Stimulated activated CD8-positive, alpha-beta memory T cell treated with anti-CD3 and anti-CD28 coated beads, Interleukin-2, amount 100 ng/mL, for 1 hour (primary cell): ENCODE measurements at places on chromosomes 11 and 22.

DNA sequence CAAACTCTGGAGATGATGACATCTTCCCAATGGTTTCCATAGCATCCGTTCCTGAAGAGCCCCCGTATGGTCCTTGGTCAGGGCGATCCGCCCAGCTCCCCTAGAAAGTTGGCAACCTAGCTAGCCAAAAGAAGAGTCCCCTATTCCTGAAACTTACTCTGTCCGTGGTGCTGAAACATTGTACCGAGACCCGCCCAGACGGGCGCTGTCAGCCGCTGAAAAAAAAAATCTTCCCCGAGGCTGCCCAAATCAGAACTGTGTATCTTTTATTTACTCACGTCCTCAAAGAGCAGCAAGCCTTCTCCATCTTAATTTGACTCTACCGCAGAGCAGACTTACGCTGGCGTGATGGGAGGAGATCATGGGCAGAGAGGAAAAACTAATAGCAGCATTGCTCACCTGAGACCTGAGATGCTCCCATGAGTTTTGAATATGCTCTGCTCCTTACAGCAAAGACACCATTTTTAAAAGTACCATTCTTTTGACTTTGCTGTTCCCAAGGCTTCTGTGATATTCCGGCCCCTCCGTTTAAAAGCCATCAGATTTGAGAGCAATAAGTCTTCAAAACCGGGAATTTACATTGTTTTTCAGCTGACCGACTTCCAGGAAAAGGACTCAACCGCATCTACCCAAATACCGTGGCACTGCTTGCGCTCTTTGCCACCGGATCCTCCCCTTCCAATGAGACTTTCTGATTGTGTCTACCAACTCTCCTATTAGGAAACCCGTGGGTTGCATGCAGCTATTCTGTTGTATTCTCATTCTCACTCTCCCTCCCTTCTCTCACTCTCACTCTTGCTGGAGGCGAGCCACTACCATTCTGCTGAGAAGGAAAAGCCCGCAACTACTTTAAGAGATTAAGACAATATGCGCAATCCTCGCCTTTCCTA is at the start of gene SLC17A6:
TSS of gene SLC17A6 (plus strand) at position 786 of the 890 bp plus-strand sequence. CDS start 153 bp downstream, outside the sequence.
- no peak for DNase-seq

- no peak for DNase-seq
Measured at GRCh38 chr11:106471276-106471675, 393.8 kb downstream of the AASDHPPT start.

- DNase-seq, result no peak
Measured at GRCh38 chr11:121460941-121461514, 8.3 kb upstream of the SORL1-AS1 start.

- no peak for DNase-seq
Measured at GRCh38 chr11:92393218-92393617, 168.6 kb downstream of the FAT3 start.

GRCh38 chr11:103043826-103044678 is 47.9 kb downstream of the DCUN1D5 start:
- no peak for DNase-seq

- no peak for DNase-seq
Measured at GRCh38 chr11:58622344-58622743, at the start of gene CNTF. CNTF (plus strand) TSS chr11:58622665; CDS start chr11:58622753, 88 bp downstream.

- no peak for DNase-seq
Measured at GRCh38 chr11:93939084-93939760, 81.9 kb upstream of the HEPHL1 start.

GRCh38 chr11:84061726-84062125 is 775.6 kb upstream of the CCDC90B start:
- DNase-seq, result no peak

GRCh38 chr22:45402466-45402985 is 10.9 kb downstream of the SMC1B start:
- DNase-seq, result no peak

GRCh38 chr22:38218661-38219622 is 17.1 kb downstream of the MAFF start:
- no peak for DNase-seq

- DNase-seq, result no peak
Measured at GRCh38 chr11:77191823-77192495, 63.9 kb downstream of the MYO7A start.

DNA sequence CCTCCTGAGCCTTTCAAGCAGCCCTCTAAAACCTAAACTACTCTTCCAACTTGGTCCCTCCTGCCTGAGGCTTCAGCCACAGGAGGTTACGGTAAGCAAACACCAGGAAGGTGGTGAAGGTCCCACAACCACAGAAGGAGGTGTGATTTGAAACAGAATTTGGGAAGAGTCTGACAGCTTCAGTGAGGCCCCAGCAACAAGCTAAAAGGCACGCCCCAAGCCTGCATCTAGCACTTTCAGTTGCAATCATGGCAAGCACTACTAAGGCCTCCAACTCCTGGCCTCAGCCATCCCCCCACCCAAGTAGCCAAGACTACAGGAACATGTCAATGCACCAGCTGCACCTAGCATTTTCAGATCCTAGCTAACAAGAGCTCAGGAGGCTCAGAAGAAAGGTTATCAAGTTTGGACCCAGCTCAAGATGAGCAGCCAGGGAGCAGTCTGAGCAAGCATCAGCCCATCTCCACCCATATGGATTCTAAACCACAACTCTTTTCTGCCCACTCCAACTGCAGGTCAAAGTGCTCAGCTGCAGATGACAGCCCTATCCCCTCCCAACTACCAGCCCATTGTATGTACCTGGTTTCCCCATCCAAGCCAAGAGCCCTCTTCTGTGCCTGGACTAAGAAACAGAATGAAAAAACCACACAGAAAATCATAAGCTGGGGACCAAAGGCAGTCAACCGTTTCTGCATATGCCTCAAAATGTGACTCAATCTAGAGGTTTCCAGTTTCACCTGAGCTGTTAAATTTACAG is 10.4 kb upstream of the AHNAK start:
- DNase-seq, result no peak

DNA sequence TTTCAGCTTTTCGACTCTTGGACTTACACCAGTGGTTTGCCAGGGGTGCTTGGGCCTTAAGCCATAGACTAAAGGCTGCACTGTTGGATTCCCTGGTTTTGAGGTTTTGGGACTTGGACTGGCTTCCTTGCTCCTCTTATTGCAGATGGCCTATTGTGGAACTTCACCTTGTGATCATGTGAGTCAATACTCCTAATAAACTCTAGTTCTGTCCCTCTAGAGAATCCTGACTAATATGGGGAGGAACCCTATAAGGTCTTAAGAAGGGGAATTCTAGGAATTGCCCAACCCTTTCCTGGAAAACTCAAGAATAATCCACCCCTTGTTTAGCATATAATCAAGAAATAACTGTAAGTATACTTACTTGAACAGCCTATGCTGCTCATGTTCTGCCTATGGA is 491.8 kb downstream of the TMEM135 start:
- no peak for DNase-seq

DNA sequence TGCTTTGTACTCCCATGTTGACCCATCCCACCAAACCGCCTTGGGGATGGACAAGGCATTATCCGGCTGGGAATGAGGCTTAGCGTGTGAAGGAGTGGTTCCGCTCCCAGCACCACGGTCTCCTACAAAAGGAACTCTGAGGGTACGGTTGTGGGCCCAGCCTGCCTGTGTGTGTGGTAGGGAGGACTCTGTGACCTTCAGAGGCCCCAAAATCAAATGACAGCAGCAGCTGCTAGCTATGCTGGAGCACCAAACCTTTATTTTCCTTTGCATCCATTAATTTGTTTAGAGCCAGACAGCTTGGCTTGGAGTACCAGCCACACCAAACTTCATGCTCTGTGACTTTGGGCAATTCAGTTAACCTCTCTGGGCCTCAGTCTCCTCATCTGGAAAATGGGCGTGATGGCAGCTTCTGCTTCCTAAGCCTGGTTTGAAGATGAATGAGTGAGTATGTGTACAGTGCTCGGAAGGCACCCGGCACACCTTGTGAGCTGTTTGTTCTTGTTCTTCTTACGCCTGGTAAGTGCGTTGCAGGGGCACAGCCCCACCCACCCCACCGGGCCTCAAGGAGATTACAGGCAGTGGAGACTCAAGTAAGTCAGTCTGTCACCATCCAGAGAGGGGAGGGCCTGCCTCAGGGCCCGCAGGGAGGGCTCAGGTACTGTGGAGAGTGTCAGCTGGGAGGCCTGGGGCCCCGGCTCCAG is 25.3 kb downstream of the MB start:
- DNase-seq, result no peak

GRCh38 chr11:119593346-119593745 is 135.7 kb downstream of the NECTIN1 start:
- DNase-seq, result no peak

DNA sequence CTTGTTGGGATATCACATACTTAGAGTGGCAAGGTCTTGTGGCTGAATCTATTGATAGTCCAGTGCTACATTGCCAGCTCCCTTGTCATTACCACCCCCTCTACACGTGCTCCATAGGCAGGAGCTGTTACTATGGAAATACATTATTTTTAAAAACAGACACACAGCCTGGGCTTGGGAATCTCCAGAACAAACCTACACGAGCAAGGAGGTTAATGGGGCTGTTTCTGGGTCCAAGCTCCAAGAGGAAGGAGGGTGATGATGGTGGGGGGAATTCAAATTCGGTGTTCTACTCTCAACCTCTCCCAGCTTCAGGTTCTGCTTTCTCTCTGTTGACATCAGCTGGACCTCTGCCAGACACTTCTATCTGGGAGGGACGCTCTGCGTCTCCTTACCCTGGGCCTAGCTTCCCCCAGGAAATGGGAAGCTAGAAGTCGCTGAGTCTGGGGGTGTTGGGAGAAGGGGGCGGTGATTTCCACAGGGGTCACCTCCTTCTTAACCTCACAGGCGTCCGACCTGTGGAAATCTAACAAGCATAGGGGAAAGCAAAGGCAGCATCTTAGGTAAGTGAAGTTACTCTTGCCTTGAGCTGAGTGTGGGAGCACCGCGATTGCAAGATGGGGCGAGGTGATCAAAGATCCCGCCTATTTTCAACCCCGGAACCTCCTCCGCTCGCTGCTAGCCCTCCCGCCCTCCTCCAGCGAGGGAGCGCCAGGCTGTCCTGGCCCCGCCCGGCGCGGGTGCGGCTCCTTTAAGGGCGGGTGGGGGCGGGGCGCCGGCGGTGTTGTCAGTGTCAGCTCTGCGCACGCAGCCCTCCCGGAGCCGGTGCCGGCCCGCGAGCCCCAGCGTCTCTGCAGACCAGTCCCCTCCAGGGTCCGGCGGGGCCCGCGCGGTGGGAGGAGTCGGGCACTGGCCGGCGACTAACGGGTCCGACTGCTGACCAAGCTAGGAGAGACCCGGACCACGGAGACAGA is at the start of gene C2CD2L:
TSS of gene C2CD2L (plus strand) at position 781 of the 974 bp plus-strand sequence. CDS start 398 bp downstream, outside the sequence.
- peak; percentile 73 for DNase-seq

GRCh38 chr11:42329929-42330565 is 870.6 kb upstream of the LRRC4C start:
- no peak for DNase-seq
